MCF 10A (cell line): ENCODE measurements at places on chromosomes 16 and 17.

DNA sequence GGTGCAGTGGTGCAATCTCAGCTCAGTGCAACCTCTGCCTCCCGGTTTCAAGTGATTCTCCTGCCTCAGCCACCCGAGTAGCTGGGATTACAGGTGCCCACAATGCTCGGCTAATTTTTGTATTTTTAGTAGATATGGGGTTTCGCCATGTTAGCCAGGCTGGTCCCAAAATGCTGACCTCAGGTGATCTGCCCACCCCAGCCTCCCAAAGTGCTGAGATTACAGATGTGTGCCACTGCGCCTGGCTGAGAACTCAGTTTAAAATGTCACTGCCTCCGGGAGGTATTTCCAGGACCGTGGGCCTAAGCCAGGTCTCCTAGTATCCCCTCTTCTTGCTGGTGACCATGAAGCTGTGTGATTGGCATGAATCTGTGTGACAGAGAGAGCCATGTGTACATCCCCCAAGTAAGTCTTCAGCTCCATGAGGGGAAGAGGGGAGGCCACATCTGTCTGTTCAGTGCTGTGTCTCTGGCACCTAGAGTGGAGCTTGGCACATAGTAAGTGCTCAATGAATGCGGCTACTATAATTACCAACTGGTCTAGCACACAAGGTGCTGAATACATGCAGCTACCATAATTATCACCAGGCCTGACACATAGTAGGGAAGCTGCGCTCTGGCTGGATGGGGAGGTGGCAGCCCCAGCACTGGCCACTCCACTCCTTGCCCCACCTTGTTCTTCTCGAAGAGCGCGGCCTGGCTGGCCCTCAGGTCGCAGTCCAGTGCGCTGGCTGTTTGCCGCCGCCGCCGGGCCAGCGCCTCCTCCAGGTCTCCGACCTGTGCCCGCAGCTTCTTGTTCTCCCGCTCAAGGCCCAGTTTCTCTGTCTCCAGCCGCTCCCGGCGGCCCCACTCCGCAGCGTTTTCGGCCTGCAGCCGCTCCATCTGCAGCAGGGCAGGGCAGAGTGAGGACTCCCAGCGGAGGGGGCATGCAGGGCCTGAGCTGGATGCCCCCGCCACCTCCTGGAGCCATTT, 18.7 kb downstream of the CCDC102A start:
- no peak for DNase-seq

GRCh38 chr17:34001246-34001645, 253.8 kb upstream of the CCL2 start:
- DNase-seq: no peak

DNA sequence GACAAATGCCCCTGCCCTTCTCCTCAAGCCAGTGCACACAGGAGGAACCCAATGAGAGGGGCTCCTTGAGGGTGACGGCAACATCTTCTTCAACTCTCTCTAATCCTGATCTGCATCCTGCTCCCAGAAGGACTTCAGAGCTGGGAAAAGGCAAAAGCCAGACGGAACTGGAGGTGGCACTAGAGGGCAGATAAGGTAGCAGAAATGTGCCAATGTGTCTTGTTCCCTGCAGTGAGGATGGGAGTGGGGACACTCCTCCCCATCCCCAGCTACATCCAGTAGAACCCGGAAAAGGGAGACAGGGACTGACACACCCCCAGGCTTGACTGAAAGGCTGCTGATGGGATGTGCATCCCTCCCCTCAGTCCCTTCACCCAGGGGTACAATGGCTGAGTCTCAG, 28.5 kb downstream of the SRCIN1 start:
- DNase-seq: no peak

DNA sequence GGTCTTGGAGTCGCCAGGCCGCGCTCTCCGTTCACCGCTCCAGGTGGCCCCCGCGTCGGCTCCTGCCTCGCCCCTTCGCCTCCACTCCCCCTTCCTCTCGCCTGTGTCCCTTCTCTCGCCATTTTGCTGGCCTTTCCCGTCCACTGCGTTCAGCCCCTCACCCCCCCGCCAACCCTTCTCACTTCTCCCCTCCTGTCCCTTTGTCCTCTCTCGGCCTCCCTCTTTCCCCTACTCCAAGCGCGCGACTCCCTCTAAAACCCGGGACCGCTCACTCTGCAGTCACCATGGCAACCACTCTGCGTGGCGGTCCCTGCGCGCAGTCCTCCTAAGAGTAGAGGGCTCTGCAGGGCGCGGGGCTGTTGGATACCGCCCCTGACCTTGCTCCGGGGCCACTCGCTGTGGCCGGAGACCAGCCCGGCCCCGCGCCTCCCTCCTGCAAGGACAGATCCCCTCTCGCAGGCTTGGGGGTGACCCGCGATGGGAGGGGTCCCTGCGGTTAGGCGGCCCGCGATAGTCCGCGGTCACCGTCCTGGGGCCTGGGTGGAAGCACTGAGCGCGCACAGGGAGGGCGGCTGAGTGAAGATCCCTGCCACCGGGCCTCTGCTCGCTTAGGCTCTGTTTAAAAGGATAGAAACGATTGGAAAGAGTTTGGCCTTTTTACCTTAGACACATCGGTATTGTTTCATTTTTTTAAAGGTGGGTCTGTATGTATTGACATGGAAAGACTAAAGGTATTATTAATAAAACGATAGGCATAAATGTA, 454 bp downstream of the CCDC40 start:
- no peak for DNase-seq

- peak; percentile 93 for DNase-seq
These were observed 18.4 kb upstream of the ITGA3 start for GRCh38 chr17:50037321-50038107.
